ENCODE measurements at places on chromosomes 5 and 9.

DNA sequence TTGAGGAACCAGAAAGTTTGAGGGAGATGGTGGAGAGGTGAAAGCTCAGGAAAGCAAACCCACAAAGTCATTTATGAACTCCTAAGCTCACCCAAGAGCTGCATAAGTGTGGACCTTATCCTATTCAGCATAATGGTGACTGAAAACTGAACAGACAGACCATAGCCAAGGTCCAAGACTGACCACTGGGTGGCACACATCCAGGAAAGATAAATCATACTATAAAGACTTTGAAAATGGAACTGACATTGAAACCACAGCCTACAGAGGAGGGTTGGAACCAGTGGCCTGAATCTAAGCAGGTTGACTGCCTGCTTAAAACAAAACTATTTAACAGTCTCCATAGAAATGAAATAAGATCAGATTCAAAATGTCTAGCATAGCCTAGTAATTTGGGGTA lies 121.0 kb upstream of the RGS7BP start:
- no peak for DNase-seq

- DNase-seq, result no peak
Measured at GRCh38 chr5:73136055-73136562, 15.7 kb downstream of the TMEM171 start.

- no peak for DNase-seq
Measured at GRCh38 chr5:141725891-141726290, 43.9 kb upstream of the ARAP3 start.

DNA sequence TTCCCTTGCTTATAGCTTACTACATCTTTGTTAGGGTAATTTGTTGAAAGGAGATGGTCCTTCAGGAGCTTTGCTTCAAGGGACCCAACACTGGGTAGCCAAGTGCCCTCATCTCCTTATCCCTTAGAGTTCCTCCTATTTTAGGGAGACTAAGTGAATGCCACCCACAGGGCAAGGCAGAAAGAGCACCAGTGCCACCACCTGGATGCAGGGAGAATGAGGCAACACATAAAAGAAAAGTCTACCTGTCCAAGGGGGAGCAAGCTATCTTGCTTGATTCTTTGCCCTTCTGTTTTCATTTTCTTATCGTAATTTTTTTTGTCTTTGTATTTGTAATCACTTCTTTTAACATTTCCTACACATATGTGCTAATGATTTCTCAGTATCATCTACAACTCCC lies 205.5 kb downstream of the NPR3 start:
- no peak for DNase-seq

- no peak for DNase-seq
Measured at GRCh38 chr9:89304834-89305188, 6.2 kb upstream of the CKS2 start.

GRCh38 chr9:93288341-93288740 lies 104.4 kb downstream of the WNK2 start:
- DNase-seq, result peak; percentile 37

DNA sequence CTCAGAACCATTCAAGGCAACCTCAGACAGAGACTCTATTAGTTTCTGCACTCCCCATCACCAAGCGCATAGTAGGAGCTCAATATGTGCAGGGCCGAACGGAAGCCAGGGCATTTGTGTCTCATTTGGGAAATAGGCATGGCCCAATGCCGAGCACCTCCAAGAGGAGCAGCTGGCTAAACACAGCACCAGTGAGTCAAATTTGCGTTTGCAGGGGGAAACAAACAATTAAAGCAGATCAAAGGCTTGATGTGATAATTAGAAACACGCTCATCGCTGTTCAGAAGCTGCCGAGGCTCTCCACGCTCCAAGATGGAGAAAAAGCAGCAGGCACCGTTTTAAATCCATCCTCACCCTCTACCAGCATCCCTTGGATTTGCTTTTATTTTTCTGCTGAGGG lies 225.3 kb downstream of the AGTPBP1 start:
- no peak for DNase-seq

DNA sequence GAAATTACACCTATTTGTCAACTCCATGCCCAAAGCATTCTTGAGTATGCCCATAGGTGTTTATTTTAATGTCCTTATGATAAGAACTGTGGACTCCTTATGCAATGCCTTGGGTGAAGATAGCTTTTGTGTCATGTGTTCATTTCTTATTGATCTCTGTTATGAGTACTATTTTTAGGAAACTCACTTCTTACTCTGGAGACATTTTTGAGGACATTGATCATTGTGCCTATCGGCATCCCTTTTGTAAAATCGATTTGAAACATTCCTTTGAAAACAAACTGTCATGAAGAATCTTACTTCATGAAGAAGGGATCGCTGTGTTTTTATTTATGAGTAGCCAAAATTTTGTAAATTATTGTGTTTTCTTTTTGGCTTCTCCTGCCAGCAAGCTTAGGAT lies 257.3 kb downstream of the NTRK2 start:
- DNase-seq, result no peak

DNA sequence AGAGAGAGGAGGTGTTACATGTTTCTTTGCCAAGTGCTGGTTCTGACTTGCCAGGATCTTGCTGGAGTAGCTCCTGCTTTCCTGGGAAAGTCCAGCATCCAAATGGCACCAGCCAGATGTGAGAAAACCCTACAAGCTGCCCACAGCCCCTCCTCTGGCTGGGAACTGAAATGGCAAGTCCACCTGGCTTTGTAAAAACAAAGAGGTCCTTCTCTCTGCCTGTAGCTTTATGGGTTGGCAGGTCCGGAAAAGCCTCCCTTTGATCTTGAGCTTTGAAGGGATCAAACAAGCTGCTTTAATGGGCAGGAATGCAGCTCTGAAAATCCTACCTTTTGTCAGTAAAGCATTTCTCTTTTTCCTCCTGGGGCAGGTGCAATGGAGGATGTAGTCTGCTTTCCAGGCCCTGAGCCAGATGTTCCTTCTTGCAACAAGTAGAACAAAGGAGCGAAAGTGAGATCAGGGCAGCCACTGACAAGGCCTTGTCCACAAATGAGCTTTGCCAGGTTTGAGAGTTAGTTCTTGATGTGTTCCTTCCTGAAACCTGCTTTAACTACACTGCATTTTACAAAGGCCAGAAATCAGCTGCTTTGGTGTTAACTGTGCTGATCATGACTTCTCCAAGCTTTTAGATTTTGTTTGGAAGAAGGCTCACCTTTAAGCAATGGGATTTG lies 456.7 kb downstream of the ZNF608 start:
- no peak for DNase-seq

DNA sequence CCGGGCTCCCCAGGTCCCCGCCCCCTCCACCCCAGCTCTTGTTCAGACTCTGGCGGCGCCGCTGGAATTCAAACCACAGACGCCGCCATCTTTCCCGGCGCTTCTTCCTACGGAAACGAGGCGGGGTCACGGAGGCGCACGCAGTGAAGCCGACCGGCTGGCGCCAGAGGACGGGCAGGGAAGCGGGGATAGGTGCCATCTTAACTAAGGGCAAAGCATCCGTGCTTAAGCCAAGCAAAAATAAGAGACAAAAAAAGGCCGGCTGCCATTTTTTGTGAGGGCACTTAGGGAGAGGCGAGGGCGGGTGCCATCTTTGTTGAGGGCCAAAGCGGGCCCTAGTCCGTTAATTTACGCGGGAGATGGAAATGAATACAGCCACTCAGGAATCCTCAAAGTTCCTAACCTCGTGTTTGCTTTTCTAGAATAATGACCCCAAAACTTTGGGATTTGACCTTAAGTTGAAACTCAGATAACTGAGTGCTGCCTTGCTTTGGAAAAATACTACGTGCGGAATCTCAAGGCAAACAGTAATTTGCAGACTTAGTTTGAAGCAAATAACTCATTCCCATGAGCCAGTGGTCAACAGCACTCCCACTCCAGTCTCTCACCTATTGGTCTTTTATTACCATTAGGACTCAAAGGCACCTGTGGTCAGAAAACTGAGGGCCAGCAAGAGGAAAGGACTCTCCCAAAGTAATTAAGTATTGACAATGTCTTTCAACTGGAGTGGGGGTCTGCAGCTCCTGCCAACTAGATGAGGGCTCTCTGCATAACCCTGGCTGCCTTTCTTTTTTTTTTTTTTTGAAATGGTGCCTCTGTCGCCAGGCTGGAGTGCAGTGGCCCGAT lies at the start of gene CDK5RAP2:
CDK5RAP2 (minus strand) TSS at position 117 of the 846 bp plus-strand sequence. CDS start 189 bp downstream, outside the sequence.
- DNase-seq, result peak; percentile 75

DNA sequence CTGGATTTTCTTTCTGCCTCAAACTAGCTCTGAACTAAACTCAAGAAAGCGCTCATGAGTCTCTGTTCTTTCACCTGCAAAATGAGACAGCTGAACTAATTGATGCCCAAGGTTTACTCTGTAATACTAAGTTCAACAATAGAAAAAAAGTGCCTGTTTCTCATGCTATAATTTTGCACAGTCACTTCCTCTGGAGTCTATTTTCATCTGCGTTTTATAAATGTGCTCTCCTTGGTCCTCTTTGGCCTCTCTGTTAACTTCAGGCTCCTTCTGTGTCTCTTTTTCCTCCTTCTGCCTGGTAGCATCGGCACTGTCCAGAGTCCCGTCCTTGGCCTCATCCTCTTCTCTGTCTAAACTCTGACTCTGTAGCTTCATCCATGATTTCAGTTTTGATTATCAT lies 311.9 kb upstream of the TLE4 start:
- no peak for DNase-seq

GRCh38 chr9:27154908-27155307 lies 45.9 kb downstream of the TEK start:
- DNase-seq, result no peak

GRCh38 chr5:146599261-146599660 lies 83.3 kb upstream of the GPR151 start:
- no peak for DNase-seq

DNA sequence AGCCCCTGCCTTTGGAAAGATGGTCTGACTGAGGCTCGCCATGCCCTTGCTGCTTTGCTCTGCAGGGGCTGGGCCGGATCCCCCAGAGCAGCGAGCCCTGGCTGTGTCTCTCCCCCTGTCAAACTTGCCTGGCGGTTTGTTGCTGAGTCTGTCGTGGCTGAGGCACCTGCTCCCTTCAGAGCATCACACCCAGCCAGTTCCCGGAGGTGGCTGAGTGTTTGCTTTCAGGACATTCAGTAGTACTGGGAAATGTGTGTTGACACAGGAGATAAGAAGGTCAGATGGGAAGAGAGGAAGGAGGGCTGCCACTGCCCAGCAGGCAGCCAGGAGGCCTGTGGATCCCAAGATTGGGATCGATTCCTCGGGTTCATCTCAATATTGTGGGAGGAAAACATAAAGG lies 62.9 kb downstream of the GADD45G start:
- no peak for DNase-seq

- DNase-seq, result no peak
Measured at GRCh38 chr9:14652729-14653377, 40.4 kb downstream of the ZDHHC21 start.

- no peak for DNase-seq
Measured at GRCh38 chr5:180171568-180172094, 37.4 kb downstream of the RASGEF1C start.
